ENCODE measurements at places on chromosomes 1 and 21.

DNA sequence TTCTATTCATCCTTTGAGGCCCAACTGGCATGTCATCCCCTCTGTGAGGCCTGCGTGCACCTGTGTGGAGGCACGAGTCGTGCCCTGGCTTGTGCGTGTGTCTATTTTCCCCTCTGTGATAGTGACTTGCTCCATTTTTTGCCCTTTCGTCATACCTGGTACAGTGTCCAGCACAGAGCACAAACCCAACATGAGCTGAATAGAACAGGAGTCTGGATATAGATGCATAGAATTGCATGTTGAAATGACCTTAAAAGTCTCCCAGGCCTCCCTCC, 32.5 kb downstream of the TNNT2 start:
- no peak for DNase-seq

DNA sequence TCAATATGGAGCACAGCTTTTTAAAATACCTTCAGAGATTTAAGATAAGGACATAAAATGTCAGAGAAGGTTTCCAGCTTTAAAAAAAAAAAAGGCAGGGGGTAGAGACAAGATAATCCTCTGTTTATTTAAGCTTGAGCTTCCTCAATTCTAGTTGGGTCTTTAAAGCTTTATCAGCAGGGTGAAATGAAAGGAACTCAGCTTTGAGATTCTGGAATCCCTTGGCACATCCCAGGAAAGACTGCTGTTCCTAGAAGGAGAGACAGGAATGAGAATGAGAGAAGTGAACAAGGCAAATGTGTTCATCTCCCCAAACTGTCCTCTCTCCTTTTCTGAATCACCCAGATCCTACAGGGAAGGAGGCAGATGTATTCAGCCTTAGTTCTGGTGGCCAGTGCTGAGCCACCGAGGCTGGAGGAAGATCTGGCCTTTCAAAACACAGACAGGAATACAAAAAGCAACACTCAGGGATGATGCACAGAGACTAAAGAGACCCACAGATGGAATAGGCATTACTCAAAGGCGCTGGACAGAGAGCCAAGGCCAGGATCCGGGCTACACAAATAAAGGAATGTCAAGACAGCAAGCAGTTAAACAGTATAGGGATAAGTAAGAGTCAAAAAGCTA, 385.8 kb upstream of the DUSP10 start:
- no peak for DNase-seq

- no peak for DNase-seq
Observed at GRCh38 chr1:38153778-38154470, 107.3 kb upstream of the POU3F1 start.

- DNase-seq = no peak
Observed at GRCh38 chr1:89607586-89608318, 25.2 kb upstream of the LRRC8C start.

DNA sequence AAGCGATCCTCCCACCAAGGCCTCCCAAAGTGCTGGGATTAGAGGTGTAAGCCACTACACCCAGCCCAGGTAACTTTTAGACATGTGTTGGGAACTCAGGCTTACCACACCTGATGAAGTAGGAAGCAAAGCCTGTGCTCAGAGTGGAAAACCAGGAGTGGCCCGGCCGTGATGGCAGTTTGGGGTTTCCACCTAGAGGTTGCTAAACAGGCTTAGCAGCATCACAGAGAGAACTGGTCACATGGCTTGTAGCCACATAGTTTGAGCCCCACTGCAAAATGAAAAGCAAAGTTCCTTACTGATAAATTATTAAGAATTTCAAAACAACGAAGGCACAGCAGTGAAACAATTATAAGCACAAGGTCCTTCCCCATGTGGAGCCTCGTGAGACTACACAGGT, 142.6 kb upstream of the CXADR start:
- DNase-seq = peak; percentile 52

DNA sequence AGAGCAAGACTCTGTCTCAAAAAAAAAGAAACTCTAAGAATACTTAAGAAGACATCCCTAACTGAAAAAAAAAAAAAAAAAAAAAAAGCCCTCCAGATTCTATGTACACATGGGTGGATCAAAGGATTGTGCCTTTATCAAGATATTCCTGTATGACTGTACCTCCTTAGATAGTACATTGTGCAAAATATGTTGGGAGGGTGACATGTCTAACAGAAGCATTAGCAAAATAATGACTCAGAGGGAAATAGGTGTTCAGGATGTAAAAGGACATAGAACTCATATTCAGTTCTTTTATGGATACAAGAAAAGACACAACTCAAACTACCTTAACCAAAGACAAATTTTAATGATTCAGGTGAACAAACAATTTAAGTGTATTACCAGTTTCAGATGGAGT, 269.8 kb upstream of the KAZN start:
- DNase-seq = peak; percentile 75

- no peak for DNase-seq
Observed at GRCh38 chr1:217096200-217096599, 373.0 kb upstream of the ESRRG start.

DNA sequence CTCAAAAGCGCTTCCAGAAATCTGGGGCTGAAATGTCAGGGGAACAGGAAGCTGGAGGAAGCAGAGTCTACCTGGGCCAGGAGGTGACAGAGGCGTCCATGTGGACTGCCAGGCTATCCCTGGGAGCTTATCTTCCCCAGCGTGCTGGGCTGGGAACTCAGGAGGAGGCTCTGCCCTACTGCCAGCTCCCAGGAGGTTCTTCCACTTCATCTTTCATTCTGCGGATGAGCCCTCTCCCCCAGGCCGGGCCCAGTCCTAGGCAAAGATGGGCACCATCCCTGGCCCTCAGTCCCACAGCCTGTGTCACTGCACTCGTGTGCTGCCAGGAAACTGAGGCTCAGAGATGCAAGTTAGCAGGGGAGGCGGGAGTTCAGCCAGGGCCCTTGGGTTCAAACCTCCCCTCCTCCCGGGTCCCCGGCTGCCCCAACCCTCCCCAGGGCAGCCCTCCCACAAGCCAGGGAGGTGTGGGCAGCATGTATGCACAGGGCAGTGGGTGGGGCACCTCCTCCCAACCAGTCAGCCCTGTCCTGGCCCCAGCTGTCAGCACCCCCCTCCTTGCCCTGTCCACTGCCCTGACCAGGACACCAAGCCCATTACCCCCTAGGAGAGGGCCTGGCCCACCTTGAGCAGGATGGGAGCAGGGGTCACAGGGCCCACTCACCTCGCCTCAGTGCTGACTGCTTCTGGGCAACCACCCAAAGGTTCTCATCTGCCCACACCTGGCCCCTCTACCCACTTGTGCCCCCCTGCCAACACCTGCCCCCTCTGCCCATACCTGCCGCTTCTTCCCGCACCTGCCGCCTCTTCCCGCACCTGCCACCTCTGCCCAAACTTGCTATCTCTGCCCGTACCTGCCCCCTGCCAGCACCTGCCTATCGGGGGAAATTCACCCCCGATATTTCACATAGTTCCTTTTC, 226.0 kb downstream of the NPHP4 start:
- DNase-seq = no peak

DNA sequence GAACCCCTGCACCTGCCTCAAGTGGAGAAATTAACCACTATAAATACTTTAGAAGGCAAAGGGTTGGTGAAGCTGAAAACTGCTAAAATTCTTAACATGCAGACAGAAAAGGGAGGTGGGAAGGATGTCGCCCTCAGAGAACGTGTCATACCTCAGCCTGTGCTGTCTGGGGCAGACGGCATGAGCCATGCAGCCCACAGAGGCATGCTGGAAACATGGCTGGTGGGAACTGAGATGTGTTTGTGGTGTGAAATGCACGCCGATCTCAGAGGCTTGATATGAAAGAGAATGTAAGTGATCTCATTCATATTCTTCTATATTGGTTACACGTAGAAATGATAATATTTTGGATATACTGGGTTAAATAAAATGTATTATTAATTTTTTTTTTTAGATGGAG, 16.3 kb downstream of the AGPAT3 start:
- DNase-seq = no peak

GRCh38 chr1:65207317-65207716, 59.3 kb downstream of the AK4 start:
- no peak for DNase-seq

DNA sequence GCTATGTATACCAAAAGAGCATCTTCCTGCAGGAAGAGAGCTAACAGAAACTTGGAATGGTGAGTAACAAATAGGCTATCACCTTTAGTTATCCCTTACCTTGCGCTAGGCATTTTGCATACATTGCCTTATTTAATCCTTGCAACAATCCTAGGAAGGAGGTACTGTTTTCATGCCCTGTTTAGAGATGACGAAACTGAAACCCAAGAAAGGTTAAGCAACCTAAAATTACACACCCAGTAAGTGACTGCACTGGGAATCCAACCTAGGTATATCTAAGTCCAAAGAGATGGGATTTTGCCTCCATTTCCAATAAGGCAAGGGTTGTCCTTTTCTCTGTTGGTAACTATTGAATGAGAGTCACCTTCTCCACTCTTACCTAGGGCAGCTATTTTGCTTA, 144.5 kb downstream of the TM2D1 start:
- DNase-seq = no peak

DNA sequence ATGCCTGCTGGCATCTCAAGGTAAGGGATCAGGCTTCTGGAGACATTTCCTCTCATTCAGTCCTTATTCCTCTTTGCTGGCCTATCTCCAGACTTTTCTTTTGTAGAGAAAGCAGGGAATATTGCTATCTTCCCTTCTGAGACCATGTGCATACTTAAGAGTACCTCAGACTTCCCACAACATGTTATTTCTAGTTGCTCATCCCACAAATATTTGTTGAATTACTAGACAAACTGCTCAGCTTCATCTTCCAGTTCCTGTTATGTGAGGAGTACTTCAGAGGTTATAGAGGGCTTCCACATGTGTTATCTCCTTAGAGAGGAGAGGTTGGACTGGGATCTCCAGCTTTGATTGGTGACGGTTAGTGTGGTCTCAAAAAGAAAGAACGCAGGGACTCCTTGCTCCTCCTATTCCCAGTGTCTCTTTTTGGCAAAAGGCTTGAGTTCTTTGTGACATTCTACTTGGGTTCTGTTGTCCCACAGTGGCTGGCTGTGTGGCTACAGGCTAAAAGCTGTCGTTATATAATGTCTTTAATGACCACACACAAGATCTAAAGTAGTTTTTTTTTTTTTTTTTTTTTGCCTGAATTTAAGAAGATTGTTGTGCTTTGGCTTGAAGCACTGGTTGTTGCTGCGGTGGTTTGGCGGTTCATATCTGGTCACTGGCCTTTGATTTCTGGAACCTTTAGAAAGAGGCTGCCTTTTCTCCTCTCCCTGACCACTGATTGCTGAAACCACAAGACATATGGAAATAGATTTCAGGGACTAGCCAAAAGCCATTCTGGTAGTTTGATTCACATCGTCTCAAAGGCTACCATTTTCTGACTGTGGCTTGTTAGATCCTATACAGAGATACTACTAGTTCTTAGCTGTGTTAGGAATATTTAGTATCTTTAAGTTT, 78.7 kb downstream of the FGGY start:
- peak; percentile 95 for DNase-seq

- DNase-seq = no peak
Observed at GRCh38 chr1:227321035-227321434, 2.7 kb upstream of the CDC42BPA start.

- peak; percentile 19 for DNase-seq
Observed at GRCh38 chr21:33293811-33294216, 27.6 kb downstream of the IL10RB start.

GRCh38 chr1:238152119-238152518, 261.4 kb upstream of the ZP4 start:
- no peak for DNase-seq

DNA sequence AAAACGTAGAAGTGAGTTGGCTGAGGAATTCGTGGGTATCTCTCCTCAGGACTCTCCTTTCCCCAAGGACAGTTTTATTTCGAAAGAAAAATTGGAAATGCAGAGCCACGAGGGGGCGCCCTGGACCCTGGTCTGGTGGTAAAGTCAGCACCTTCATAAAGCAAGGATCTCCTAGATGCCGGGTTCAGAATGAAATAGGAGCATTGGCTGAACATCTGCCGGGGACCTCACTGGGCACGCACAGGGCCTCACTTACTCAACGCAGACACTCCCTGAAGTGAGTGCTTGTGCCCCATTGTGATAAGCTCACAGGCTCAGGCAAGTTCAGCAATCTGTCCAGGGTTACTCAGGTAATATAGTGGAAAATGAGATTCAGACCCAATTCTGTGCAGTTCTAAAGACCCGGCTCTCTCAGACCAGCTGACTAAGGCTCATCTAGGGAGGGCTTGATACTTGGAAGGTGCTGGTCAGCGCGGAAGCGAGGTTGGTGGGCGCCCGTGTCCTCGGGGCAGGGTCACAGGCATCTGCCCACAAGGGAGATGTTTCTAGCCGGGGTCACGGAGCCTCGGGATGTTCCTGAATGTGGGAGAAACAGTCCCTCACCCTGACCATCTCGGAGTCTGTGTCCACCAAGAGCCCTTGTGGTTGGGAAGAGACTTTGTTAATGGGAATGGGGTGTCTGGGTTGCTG, 55.7 kb upstream of the ETV3 start:
- DNase-seq = peak; percentile 83

GRCh38 chr1:118183586-118183985, 1.4 kb downstream of the SPAG17 start:
- DNase-seq = no peak

DNA sequence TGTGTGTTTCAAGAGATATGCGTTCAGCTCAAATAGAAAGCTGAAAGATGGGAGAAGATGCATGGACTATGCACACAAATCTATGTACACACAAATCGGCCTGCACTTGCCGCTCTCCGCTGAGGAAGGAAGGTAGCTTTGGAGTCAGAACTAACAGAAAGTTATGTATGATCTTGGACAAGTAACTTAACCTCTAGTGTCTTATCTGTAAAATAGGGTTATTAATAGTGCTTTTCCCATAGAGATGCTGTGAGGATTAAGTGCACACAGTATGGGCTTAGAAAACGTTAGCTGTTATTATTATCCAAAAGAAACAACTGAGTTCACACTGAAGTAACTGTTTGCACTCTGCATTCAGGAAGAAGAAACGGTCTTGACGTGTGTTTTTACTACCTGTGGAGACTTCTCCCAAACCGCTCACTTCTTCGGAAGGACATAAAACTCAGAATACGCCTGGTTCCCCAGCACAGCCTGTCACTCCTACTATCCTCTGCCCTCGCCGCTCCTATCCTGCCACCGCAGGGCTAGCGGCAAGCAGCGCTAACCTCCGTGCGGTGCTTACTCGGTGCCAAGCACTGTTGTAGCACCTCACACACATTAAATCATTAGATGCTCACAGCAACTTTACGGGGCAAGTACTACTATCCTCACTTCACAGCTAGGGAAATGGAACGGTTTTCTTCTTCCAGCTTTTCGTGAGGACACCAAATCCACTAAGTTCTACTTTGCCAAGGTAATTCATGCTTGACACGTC, 1.3 kb downstream of the TGFBR3 start:
- DNase-seq = peak; percentile 19

DNA sequence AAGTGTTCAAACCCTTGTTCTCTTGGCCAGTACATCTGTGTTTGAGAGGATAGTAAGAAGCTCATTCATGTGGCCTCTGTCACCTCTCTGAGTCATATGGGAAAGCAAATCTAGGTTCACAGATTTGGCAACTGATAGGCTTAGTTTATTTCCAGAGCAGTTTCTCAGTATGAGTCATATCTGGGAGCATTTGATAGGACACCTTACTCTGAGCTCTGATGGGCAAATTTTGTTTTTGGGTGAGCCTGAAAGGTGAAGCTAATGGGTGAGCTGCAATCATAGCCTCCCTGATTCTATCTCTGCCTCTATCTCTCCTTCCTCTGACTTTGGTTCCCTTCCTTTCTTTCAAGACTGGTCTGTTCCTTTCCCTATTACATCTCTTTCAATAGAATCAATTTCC, 134.4 kb downstream of the S1PR1 start:
- DNase-seq = peak; percentile 88

Measured in PC-3 (cell line).